Esophagus muscularis mucosa (tissue), 4 donors: ENCODE measurements at places on chromosomes 13 and 19.

DNA sequence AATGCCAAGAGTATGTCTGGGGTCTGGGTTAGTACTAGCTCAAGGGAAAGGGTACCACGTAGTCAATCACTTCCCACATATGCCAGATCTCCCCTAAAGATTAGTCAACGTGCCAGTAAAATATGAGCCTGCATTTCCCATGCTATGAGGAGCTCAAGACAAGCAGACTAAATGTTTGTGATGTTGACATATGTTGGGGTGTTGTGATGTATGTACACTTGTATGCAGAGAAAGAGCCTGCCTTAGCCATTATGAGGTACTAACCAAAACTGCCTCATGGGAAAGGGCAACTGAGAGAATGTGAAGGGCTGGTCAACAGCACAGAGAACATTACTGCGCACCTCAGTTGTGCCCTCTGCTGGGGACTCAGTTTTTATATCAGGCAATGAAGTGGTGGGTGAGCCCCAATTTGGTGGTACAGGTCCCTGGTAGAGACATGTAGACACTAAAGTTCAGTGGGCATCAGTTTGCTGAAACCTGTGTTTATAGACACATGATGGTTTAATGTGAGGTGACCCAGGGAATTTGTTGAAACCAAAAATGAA, 287.0 kb downstream of the DCT start:
- no peak for DNase-seq

GRCh38 chr13:37769078-37769477, 100.5 kb downstream of the TRPC4 start:
- no peak for DNase-seq

- no peak for DNase-seq
Measured at GRCh38 chr13:30816736-30817135, 81.4 kb downstream of the ALOX5AP start.

GRCh38 chr13:20077086-20077485, 83.8 kb downstream of the GJA3 start:
- no peak for DNase-seq

DNA sequence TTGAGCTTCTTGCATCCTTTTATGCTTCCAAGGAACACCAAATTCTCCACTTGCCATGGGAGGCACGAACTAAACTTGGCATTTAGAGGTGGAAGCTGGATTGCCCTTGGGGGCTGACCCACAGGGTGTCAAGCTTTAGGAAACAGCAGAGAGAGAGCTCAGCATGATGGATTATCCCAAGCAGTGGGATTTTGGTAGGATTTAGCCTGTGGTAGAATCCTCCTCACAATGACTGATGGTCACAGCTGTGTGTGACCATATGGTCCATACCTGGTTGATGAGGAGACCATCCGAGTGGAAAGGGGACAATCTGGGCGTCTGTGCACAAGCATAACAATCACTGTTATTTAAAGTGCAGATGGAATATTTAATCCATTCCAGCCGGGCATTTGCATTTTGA, 40.1 kb upstream of the PSG9 start:
- peak; percentile 31 for DNase-seq

- peak; percentile 42 for DNase-seq
Measured at GRCh38 chr19:30178721-30179402, 193.3 kb upstream of the ZNF536 start.

- DNase-seq = no peak
Measured at GRCh38 chr13:107582171-107582570, 633.2 kb downstream of the LIG4 start.

DNA sequence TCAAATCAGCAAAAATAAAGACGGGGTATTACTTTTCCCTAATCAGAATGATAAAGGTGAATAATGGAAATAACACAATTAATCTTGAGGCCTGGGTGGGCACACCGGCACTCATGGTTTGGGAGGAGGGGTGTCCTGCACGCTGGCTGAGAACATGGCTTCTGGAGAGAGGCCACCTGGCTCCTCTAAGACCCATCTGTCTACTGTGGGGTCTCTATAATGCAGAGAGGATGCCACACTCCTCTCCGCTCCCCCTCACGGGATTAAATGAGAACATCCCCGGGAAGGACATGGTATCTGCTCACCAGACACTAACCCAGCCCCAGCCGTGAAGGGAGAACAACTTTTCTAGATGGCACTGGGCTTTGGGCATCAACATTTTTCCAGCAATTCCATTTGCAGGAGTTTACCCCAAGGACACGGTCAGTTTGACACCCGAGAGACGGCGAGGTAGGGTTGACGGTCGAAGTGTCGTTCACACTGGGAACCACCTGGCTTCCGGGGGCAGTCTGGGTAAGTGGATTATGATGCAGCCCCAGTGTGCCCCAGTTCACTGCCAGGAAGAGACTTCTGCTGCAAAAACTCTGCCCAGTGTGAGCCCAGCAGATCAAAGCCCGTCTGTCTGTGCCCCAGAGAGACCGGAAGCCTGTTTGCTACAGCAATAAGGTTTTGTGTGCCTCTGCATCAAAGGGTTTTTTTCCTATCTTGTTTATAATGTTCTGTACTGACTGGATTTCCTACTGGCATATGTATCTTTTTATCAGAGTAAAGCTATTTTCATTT, 56.6 kb downstream of the CEBPG start:
- no peak for DNase-seq

DNA sequence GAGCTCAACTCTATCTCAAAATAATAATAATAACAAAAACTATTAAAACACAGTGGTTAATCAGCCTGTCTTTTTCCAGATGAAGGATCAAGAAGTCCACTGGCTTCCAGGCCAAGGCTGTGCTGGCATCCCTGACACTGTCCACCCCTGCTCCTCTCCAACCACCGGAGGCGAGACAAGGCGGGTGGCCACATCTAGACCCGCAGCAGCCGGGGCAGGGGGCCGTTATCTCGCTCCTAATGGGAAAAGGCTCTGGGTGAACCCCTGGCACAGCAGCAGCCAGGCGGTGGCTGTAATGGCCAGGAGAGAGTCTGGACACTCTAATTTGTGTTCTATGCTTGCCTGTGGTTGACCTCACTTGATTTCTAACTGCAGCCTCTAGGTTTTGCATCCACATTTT, 158.0 kb upstream of the SOX1 start:
- peak; percentile 88 for DNase-seq

- no peak for DNase-seq
Measured at GRCh38 chr19:16883522-16883921, 5.3 kb upstream of the F2RL3 start.

DNA sequence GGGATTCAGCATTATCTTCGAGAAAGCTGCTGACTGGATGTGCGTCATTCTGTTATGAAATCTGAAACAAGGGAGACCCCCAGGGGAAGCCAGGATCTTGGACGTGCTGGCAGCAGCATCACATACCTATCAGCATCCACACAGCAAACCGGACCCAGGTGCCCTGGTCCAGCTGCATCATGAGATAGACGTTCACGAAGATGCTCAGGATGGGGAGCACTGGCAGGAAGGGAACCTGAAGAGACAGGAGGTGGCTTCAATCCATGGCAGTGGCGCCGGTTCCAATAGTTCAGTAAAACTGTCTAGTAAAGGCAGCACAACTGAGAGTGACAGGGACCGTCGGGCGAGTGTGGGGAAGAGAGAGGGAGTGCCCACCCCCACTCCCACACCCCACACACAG, 79.5 kb downstream of the SLC7A1 start:
- no peak for DNase-seq

- no peak for DNase-seq
Measured at GRCh38 chr19:56670401-56670960, 1.1 kb downstream of the ZNF835 start.

GRCh38 chr19:15449620-15450527, at the start of gene WIZ:
TSS of gene WIZ (minus strand) at chr19:15449956. CDS start at chr19:15448307, 1,649 bp downstream.
- DNase-seq = peak; percentile 97

DNA sequence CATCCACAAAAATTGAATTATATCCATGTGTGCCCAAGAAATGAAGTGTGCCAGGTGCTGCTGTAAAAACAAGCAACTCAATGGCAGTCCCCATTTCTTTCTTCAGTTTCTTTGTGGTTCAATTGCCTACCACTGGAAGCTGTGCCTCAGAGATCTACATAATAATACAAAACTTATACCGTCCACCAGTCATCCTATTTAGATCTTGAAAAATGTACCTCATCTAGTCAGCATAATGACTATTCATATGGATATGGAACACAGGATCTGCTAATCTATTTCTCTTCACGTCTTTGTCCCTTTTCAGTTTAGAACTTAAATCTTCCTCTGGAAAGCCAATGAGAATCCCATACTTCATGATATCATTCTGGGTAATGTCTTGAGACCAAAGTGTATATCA, 648.5 kb downstream of the PCDH9 start:
- no peak for DNase-seq

- no peak for DNase-seq
Measured at GRCh38 chr13:50421473-50422130, 406.4 kb downstream of the KCNRG start.

GRCh38 chr13:62997696-62998095, 1582.0 kb upstream of the PCDH20 start:
- DNase-seq = no peak

GRCh38 chr19:279656-280055, 11.5 kb downstream of the PLPP2 start:
- DNase-seq = no peak

GRCh38 chr19:17246681-17247425, 1.1 kb upstream of the NR2F6 start:
- DNase-seq = no peak

DNA sequence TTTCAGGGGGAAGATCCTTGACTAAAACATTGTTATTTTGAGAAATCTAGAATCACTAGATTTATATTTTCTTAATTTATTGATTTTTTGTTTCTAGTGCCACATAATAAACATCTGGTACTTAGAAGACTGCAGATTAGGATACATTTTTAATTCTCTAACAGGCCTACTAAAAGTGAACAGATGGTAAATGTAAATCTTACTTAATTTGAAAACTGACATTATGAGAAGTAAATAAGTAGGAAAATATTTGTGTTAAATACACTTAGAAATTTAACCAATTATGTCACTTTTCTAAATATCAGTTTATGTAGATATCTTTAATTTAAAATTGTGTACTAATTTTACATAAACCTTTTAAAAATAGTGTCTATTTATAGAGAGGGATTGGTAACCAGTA, 2255.6 kb upstream of the PCDH20 start:
- DNase-seq = no peak

DNA sequence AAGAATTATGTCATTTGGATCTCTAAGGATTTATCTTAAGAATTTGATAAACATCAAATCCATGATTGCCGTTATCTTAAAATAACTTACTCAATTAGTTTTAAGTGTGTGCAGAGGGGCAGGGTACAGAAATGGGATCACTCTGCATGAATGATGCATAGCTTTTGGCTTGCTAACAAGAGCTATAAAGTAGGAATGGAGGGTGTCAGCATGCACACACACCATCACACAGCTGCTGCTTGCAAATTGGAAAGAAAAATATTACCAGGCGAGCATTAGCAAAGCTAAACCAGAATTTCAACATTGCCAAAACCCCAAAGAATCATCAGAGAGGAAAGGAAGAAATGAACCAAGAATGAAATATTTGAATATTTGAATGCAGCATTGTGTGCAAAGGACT, 580.6 kb downstream of the LMO7 start:
- DNase-seq = no peak

GRCh38 chr19:5262721-5263120, 77.9 kb downstream of the PTPRS start:
- no peak for DNase-seq

DNA sequence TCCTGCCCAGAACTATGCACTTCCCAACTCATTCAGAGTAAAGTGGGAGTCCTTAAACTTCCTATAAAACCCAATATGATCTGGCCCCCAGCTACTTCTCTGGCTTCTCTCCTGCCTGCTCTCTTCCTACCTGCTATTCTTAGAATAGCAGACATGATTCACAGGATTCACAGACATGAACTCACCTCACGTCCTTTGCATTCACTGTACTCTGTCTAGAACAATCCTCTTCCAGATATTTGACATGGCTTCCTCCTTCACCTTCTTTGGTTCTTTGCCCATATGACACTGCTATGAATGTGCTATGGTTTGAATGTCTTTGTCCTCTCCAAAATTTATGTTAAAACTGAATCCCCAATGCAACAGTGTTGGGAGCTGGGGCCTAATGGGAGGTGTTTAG, 154.9 kb downstream of the UGGT2 start:
- no peak for DNase-seq

GRCh38 chr19:934865-935479, 9.1 kb downstream of the ARID3A start:
- DNase-seq = peak; percentile 97

GRCh38 chr19:50327461-50328223, 1.5 kb downstream of the KCNC3 start:
- no peak for DNase-seq

DNA sequence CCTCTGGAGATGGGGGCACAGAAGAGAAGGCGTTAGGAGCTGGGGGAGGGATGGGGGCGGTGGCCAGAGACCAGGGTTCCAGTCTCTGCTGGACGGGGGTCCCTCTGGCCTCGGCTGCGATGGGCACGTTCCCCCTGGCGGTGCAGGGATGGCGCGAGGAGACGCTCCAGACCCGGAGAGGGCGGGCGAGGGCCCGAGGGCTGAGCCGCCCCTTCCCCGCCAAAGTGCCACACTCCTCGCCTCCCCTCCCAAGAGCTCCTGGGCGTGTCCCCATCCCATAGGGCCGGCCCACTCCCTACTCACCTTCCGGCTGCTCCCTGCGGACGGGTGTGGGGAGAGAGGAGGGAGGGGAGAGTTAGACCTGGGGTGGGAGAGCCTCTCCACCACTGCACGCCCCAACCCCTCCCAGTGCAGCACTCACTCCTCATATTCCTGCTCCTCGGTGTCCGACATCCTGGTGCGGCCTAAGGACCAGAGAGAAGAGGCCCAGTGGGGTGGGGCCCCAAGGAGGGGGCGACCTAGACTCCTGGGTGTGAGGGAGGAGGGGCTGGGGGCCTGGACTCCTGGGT, 2.2 kb downstream of the TNNT1 start:
- DNase-seq = no peak

- DNase-seq = no peak
Measured at GRCh38 chr19:4977299-4978174, 8.6 kb downstream of the KDM4B start.

GRCh38 chr13:78540058-78540457, 63.3 kb downstream of the POU4F1 start:
- DNase-seq = no peak

GRCh38 chr19:48818234-48818820, 7.5 kb upstream of the BCAT2 start:
- DNase-seq = no peak

- DNase-seq = no peak
Measured at GRCh38 chr13:112905990-112906641, 62.9 kb upstream of the MCF2L start.

DNA sequence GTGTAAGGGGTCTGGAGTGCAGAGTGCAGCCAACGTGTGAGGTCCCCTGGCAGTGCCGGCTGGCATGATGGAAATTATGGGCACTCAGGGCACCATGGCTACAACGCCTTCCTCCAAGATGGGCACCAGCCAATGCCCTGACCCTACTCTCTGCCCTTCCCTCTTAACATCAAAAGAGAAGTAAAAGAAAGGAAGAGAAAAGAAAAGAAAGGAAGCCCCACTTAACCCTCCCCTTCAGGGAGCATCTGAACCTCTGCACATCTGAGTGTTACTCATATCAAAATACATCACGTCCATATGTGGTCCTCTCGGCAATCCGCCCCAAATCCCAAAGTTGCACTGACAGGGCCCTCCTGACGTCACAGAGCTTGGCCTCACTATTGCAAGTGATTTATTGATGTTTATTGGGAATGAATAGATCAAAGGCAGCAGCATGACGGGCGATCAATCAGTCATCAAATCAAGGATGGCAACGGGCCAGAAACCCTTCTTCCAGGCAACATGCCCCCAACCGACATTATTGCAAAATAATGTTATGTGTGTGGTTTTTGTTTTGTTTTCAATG, 1.3 kb downstream of the TSHZ3 start:
- DNase-seq = no peak

- no peak for DNase-seq
Measured at GRCh38 chr13:46926916-46927590, 30.2 kb upstream of the HTR2A start.

- DNase-seq = no peak
Measured at GRCh38 chr13:29830000-29830399, 20.4 kb downstream of the UBL3 start.
